ENCODE measurements at places on chromosomes 4 and X.

- DNase-seq: no peak
These were observed 24.9 kb upstream of the RNF150 start for GRCh38 chr4:141158219-141158618.

GRCh38 chr4:121736735-121737351, 28.1 kb downstream of the SMIM43 start:
- DNase-seq: no peak

DNA sequence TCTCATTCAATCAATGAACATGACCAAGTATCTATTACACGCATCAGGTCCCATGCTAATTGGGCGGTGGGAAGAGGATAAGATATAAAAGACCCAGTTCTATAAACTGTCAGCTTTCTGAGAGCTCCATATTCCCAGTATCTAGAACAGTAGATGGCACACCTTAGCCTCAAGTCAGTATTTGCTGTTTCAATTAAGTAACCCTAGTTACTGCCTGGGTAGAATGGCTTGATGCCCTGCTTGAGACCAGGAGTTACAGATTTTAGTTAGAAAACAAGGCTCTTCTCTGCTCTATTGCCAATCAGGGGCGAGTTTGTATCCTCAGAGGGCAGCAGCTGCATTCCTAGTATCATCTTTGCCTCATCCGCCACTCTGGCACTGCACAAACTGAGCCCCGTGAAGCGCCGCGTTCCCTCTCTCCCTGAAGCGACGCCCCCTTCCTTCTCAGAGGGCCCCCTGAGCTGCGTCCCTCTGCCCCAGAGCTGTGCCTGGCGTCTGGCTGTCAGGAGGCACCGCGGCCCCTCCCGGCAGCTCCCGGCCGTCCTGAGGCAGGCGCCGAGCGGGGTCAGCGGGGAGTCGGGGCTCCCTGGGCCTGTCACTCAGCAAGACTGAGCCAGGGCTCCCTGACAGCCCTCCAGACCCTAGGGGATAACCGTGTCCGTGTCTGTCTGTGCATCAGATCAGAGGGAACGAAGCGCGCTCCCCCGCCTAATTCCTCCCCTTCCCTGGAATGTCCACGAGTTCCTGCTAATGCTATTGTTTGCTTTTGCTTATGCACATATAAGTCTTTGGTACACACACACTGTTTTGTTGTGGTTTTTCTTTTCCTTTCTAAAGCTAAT, 212.4 kb upstream of the TTC29 start:
- DNase-seq: no peak

DNA sequence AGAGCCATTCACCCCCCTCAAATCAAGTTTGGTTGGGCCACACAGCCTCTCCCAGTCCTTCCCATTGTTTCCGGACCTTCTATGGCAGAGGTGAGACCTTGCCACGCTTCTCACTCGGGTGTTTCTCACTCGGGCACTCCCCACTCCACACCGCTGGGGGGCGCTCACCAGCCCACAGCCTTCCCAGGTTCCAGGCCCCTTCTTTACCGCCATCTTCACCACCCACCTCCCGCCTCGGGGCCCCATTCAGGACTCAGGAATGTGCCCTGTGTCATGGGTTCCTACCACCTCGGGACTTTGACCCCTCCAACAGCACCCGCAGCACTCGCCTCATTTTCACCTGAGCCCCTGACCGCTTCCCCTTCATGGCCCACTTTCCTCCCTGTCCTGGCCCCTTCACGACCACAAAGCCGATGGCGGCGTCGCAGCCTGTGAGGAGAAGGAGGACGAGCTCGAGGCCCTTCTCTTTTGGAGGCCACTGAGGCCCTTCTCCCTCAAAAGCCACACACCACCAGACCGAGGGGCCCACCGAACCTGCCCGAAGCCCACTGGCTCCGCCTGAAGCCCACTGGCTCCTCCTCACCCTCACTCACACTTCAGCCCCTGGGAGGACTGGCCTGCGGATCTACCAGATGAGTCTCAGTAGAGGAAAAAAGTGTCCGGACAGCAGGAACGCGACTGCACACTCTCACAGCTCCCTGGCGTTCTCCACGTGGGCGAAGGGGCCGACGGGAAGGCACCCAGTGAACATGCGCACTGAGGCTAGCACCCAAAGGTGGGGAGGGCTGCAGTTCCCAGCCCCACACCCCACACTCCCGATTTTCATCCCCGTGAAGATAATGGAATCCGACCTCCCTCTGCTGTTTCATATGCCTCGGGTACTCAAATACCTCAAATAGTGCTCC, at the start of gene PAGE1:
Gene PAGE1 (minus strand): TSS at position 709 of the 905 bp plus-strand sequence. CDS start 1,214 bp downstream, outside the sequence.
- no peak for DNase-seq

DNA sequence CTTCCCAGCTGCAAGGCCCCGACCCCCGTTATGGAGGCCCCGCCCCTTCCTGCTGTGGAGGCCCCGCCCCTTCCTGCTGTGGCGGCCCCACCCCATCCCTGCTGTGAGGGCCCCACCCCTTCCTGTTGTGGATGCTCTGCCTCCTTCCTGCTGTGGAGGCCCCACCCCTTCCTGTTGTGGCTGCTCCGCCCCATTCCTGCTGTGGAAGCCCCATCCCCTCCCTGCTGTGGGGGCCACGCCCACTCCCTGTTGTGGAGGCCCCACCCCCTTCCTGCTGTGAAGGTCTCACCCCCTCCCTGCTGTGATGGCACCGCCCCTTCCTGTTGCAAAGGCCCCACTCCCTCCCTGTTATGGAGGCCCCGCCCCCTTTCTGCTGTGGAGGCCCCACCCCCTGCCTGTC, 104.9 kb upstream of the PSAPL1 start:
- DNase-seq: no peak

GRCh38 chrX:72216973-72217372, 21.9 kb downstream of the ERCC6L start:
- DNase-seq: no peak

- DNase-seq: no peak
These were observed 29.4 kb upstream of the SLAIN2 start for GRCh38 chr4:48311896-48312295.

GRCh38 chrX:72100824-72101351, 30.8 kb downstream of the RTL5 start:
- DNase-seq: no peak

DNA sequence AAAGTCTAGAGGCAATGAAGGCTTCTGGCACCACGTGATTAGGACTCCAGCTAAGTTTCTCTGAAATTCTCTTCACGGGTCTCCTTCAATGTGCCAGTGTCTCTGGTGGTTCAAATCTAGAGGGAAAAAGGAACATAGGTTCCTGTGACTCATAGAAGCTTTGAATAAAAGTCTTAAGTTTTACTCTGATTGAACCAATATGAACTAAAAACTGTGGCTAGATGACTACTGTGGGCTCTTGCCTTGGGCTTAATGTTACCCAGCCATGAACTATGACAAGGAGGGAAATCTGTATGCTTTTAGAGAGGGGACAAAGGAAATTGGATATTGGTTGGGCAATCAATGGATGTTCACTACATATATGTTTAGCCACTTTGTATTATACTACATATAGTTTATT, 49.9 kb upstream of the TEX13D start:
- no peak for DNase-seq

DNA sequence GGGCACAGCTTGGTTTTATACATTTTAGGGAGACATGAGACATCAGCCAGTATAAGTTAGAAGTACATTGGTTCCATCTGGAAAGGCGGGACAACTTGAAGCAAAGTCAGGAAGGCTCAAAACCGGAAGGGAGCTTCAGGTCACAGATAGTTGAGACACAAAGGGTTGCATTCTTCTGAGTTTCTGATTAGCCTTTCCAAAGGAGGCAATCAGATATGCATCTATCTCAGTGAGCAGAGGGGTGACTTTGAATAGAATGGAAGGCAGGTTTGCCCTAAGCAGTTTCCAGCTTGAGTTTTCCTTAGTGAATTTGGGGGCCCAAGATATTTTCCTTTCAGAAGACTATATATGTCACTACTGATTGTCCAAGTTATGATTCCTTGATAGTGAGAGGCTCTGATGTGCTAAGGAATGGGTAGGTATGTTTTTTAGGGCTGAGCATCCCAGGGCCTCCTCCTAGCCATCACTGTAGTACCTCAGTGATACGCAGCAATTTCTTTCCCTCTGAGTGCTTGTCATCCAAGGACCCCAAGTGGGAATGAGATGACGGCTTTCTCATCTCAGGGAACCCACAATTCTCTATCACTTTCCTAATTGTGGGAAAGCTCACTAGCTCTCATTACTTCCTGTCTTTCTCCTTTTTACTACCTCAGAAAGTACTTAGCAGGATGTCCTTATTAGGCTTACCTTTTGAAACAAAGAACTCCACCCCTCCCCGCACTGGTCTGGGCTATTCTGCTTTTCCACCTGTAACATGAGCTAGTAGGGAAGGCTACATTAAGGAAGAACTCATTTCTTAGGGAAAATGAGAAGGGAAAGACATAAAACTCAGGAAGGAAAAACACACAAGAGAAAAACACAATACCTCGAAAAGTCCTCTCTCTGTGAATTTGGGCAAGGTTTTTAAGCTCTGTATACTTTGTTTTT, 632.7 kb downstream of the RAPGEF2 start:
- no peak for DNase-seq

DNA sequence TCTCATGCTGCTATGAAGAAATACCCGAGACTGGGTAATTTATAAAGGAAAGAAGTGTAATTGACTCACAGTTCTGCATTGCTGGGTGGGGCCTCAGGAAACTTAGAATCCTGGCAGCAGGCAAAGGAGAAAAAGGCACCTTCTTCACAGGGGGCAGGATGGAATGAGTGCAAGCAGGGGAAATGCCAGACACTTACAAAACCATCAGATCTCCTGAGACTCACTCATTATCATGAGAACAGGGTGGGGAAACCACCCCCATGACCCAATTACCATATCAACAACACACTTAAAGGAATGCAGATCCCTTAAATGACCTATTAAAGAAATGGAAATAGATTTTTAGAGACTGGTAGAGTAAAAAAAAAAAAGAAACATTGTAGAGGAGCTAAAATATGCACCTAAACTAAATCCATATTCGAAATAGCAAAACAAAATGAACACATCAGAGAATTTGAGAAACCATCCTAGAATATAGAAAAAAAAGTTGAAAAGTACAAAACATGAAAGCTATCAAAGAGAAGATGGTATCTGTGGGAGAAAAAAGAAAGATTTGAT, 104.3 kb upstream of the UGT8 start:
- no peak for DNase-seq

Data from NCI-H524 treated with DMSO at 0.1 percent for 48 hours (cell line).